ENCODE measurements at places on chromosomes 3 and 15.

DNA sequence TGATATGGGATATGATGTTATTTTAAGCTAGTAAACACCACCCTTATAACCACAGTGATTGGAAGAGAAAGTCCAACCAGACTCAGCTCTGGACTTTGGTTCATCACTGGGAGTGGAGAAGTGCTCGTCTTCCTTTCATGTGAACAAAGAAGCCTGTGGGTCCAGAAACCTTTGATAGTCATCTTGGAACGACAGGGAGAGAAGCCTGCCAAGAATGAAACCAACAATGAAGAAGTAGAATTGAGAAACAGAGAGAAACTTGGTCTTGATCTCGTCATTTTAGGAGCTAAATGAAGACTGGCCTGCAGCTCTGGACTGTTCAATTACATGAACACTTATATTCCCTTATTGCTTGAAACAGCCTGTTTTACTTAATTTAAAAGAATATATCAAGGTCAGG, 13.1 kb upstream of the SLC35G2 start:
- DNase-seq, result no peak

DNA sequence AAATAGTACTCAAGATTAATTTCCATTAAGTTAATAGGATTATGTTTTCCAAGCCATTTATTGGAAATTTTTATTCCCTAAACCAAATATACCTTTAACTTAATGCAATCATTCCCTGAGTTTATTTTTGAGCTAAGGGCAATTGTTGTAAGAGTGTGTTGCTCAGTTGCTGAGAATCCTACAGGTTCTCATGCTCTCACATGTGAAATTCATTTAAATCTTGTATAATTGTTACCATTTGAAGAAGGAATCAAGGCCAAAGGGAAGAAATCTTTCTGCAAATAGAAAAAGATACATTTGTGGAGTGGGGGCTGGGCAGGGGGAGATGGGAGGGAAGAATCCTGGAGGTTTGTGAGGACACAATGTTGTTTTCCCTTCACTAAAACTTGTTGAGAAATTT, 202.7 kb upstream of the STRIT1 start:
- no peak for DNase-seq

DNA sequence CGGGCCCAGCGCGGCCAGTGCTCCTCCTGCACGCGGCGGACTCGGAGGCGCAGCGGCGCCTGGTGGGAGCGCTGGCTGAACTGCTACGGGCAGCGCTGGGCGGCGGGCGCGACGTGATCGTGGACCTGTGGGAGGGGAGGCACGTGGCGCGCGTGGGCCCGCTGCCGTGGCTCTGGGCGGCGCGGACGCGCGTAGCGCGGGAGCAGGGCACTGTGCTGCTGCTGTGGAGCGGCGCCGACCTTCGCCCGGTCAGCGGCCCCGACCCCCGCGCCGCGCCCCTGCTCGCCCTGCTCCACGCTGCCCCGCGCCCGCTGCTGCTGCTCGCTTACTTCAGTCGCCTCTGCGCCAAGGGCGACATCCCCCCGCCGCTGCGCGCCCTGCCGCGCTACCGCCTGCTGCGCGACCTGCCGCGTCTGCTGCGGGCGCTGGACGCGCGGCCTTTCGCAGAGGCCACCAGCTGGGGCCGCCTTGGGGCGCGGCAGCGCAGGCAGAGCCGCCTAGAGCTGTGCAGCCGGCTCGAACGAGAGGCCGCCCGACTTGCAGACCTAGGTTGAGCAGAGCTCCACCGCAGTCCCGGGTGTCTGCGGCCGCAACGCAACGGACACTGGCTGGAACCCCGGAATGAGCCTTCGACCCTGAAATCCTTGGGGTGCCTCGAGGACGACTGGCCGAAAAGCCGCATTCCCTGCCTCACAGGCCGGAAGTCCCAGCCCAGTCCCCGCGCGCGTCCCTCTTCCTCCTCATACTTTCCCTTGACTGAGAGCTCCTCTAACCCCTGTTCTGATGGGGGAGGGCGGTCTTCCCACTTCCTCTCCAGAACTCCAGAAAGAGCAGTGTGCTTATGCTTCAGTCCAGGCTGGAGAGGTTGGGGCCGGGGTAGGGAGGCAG, 1.4 kb upstream of the IL17RC start:
- no peak for DNase-seq

- no peak for DNase-seq
Observed at GRCh38 chr3:190252080-190252479, 70.2 kb downstream of the CLDN1 start.

GRCh38 chr3:73542136-73542535, 82.6 kb downstream of the PDZRN3 start:
- no peak for DNase-seq

DNA sequence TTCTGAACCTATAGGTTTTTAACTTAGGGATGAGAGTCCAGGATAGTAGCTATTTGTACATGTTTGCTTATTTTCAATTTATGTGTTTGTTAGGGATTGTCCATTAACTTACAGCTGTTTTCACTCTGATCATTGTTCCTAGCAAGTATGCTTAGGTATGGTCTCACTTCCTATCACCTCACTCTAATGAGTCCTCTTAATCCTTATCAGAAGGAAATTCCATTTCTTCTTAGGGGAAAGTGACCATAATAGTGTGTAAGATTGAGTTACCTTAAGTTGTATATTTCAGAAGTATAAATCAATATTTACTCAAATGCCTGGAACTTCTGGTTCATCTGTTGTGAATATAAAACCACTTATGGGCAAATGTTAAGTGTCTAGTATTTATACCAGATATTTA, 53.0 kb downstream of the PIAS1 start:
- no peak for DNase-seq

GRCh38 chr15:89024418-89024817, 63.8 kb upstream of the ABHD2 start:
- no peak for DNase-seq

DNA sequence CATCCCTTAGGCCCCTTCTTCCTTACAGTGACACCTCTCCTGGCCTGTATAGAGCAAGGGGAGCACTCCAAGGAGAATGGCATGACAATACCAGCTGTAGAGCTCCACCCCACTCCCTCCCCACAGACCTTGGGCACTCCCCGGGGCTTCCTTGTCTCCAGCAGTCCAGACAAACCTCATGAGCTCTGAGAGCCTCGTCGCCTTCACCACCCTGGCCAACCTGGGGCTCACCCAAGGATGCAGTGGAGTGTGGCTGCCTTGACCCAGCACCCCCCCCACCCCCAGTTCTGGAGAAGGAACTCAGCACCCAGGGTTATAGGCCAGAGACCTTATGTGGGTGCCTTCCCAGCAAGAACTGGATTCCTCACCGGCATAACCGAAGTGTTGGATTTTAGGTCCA, 7.4 kb upstream of the SLCO2A1 start:
- no peak for DNase-seq

- DNase-seq, result no peak
Observed at GRCh38 chr3:159923336-159923735, 65.3 kb upstream of the IL12A start.

DNA sequence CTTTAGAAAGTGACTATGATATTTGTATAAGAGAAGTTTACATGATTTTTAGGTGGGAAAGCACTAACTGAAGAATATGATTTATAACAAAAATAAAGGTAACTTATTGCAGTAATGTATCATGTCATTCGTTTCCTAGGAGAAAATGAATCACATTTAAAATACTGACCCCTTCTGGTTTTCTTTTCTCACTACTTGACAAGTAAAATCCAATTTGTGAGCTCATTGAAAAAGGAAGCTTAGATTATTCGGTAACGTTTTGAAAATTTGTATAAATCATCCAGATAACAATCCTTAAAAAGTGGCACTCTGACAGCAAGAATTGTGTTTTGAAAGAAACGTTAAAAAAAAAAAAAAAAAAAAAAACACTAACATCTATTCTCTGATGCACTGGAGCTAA, 39.0 kb downstream of the NSUN3 start:
- no peak for DNase-seq

GRCh38 chr15:41530363-41530956, 13.6 kb downstream of the RPAP1 start:
- DNase-seq, result no peak

DNA sequence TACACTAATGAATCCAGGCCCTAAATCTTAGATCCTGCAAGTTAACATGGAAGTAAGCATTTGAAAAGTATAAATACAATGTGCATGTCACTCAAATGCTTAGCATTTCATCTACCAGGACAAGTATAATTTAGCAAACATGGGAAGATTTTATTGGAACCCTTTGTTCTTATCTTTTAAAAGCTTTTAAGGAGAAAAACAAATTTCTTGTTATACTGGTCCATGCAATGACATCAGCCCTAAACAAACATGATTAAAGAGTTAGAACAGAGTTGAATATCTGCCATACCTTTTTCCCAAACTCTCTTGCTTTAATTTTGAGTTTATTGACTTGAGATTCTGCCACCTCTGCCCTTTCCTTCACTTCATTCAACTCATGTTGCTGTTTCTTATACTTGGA, 87.0 kb downstream of the HHLA2 start:
- DNase-seq, result no peak

GRCh38 chr15:60781211-60781713, 302.3 kb upstream of the ICE2 start:
- DNase-seq, result no peak

- no peak for DNase-seq
Observed at GRCh38 chr3:39220407-39221140, 28.2 kb upstream of the XIRP1 start.

DNA sequence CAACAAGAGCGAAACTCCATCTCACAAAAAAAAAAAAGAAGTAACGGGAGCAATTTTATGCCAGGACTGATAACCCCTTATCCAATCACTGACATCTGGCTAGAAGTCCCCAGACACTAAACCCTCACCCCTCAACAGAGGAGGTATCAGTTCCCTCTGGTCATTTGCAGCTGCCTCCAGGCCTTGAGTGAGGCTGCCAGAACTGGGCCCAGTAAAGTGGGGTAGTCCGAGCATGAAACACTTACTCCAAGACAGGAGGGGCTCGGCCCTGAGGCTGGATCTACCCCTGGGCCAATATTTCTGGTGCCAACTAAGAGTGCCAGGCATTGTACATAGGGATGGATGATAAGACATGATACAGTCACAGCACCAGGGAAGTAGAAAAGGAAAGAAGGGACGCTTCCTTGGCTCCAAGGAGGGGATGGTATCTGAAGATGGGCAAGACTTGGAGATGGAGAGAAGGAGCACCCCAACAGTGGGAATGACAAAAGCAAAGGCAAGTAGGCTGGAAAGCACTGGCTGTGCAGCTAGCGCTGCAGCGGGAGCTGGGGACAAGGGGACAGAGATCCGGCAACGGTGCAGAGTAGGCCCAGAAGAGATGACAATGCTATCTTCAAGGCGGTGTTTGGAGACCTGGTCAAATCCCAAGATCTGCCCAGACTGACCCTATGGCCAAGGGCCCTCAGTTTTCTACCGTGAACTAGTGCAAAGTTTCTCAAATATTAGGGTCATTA, 2.2 kb downstream of the XXYLT1 start:
- no peak for DNase-seq

DNA sequence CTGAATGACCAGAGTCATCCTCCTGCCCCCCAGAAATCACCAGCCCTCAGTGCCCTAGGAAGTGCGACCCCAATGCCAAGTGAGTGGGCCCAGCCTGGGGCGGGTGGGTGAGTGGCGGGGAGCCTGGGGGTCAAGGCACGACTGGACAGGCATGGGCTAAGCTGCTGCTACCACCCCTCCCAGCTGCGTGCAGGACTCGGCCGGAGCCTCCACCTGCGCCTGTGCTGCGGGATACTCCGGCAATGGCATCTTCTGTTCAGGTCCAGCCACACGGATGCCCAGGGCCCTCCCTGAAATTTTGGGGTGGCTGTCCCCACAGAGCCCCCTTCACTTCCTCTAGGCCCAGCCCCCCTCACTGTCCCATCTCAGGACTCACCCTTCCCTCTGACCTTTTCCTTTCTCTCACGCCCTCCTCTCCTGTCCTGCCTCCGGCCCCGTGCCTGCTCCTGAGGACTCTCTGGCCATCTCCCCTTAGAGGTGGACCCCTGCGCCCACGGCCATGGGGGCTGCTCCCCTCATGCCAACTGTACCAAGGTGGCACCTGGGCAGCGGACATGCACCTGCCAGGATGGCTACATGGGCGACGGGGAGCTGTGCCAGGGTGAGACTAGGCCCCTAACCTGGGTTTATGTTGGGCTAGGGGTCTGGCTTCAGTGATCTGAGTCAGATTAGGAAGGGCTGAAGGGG, 17.0 kb downstream of the NT5DC2 start:
- no peak for DNase-seq

GRCh38 chr3:121883507-121883906, 10.7 kb upstream of the SLC15A2 start:
- DNase-seq, result no peak

DNA sequence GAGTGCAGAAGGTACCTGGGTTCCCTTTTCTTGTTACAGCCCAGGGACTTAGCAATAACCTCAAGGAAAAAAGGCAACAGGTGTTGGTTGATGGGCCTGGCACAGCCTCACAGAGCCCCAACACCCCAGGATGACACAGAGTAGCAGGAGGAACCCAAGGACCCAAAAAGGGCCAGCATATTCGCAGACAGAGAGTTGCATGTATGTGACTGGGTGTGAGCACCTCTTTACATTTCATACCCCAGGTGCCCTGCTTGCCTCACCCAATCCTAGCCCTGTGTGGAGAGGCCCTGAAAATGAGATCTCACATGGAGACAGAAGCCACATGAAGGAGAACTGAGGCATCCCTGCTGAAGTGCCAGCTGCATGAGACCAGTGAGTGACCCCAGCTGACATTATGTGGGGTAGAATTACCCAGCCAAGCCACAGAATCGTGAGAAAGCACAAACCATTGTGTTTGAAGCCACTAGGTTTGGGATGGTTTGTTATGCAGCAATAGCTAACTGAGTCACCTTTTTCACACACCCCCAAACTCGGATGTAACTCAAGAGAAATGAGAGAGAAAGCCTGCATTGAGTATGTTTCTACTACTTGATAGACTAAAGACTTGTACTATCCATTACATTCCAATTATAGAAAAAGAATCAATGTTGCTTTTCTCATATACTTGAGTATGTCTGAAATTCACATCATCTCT, 26.2 kb upstream of the HHATL start:
- DNase-seq, result no peak

- DNase-seq, result no peak
Observed at GRCh38 chr3:13505147-13506130, 25.3 kb downstream of the HDAC11 start.

DNA sequence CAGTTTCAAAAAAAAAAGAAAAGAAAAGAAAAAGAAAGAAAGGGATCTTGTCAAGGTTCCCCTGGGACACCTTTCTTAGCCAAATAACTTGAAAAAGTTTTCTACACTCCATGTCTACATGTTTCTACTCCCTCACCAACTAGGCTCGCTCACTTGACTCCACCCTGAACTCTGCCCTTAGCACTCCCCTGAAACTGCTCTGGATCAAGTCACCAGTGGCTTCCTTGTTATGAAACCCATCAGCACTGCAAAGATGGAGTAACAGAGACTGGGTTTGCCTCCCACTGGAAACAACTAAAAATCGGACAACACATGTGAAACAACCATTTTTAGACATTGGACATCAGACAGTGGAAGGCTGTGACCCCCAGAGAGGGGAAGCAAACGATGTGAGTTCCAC, 36.8 kb downstream of the TMEM40 start:
- DNase-seq, result no peak

DNA sequence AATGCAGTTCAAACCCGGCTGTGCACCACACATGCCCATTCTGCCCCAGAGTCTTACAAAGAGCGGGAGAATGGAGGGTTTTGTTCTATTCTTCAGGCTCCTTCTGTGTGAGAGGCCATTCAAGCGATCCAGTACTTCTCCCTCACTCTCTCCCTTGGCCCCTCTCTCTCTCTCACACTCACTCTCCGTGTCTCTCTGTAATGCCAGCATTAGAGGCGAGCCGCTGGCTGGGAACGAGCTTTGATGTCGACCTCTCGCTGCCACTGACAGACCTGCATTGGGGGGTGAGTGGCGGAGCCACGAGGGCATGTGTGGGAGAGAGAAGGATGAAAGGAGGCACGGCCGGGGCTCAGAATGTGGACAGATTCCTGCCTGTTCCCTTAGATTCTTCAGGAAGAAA, 231.7 kb upstream of the ARRDC4 start:
- no peak for DNase-seq
